ENCODE measurements at places on chromosomes 4 and X. TPM values are rescaled to one million over a fixed set of nuclear protein-coding genes. Genes with fewer than 3 reads are reported as not detected.
A peak's percentile ranks its signal among the peaks of the same experiment; 100 is the strongest.

DNA sequence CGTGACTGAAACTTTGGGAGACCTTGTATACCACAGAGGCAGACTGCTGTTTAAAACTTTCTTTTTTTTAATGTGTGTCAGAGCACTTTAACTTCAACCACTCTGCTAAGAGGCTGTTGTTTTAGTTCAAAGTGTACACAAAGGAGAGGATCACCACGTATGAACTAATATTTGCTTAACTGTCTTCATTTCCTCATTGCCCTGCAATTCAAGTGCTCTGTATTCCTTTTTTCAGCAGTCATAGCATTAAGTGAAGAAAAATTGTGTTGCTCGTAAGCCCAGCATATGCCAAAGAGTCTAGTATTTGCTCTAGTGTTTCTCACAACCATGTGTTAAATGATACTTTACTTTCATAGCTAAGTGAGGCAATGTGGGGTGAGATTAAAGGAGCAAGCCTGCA is 63.0 kb upstream of the HHIP start:
- no peaks in the 10 kb centered on the region for H3K27me3 ChIP-seq
- no peaks in the 10 kb centered on the region for H3K4me1 ChIP-seq
- H3K36me3 ChIP-seq = no peaks in the 10 kb centered on the region
- no peak overlapping the region for H3K4me3 ChIP-seq
- no peak for DNase-seq
- H3K27ac ChIP-seq = no peak overlapping the region

- no peaks in the 10 kb centered on the region for H3K4me1 ChIP-seq
- H3K27ac ChIP-seq = no peak overlapping the region
- no peak for DNase-seq
- H3K27me3 ChIP-seq = no peaks in the 10 kb centered on the region
- H3K36me3 ChIP-seq = no peaks in the 10 kb centered on the region
Measured at GRCh38 chrX:54423161-54423888, 16.9 kb upstream of the TSR2 start.

DCTD gene
- 70.9 TPM for total RNA-seq

- no peak overlapping the region for H3K4me3 ChIP-seq
- H3K27me3 ChIP-seq = no peaks in the 10 kb centered on the region
- H3K4me1 ChIP-seq = no peaks in the 10 kb centered on the region
- H3K27ac ChIP-seq = peak overlapping the region; percentile 89
Measured at GRCh38 chrX:155023907-155024833, 1.6 kb upstream of the F8 start.

GRCh38 chr4:120561648-120562047 is 360.9 kb downstream of the PRDM5 start:
- H3K4me3 ChIP-seq = no peak overlapping the region
- no peaks in the 10 kb centered on the region for H3K27me3 ChIP-seq
- no peaks in the 10 kb centered on the region for H3K4me1 ChIP-seq
- no peak overlapping the region for H3K27ac ChIP-seq
- H3K36me3 ChIP-seq = no peaks in the 10 kb centered on the region

EIF1AX gene
- total RNA-seq = 144 TPM

- H3K4me3 ChIP-seq = no peak overlapping the region
- no peak for DNase-seq
- H3K36me3 ChIP-seq = no peaks in the 10 kb centered on the region
- no peak overlapping the region for H3K27ac ChIP-seq
- no peaks in the 10 kb centered on the region for H3K4me1 ChIP-seq
- H3K27me3 ChIP-seq = no peaks in the 10 kb centered on the region
Measured at GRCh38 chrX:145843146-145843904, 25.7 kb downstream of the SLITRK2 start.

- H3K27ac ChIP-seq = no peak overlapping the region
- no peak for DNase-seq
- H3K4me3 ChIP-seq = no peak overlapping the region
- no peaks in the 10 kb centered on the region for H3K27me3 ChIP-seq
Measured at GRCh38 chr4:165684177-165684805, 188.7 kb upstream of the TLL1 start.

GRCh38 chr4:141346144-141346543 is 125.4 kb downstream of the ZNF330 start:
- H3K27me3 ChIP-seq = no peaks in the 10 kb centered on the region
- H3K4me3 ChIP-seq = no peak overlapping the region
- DNase-seq = peak; percentile 11
- H3K36me3 ChIP-seq = no peaks in the 10 kb centered on the region
- no peak overlapping the region for H3K27ac ChIP-seq

DNA sequence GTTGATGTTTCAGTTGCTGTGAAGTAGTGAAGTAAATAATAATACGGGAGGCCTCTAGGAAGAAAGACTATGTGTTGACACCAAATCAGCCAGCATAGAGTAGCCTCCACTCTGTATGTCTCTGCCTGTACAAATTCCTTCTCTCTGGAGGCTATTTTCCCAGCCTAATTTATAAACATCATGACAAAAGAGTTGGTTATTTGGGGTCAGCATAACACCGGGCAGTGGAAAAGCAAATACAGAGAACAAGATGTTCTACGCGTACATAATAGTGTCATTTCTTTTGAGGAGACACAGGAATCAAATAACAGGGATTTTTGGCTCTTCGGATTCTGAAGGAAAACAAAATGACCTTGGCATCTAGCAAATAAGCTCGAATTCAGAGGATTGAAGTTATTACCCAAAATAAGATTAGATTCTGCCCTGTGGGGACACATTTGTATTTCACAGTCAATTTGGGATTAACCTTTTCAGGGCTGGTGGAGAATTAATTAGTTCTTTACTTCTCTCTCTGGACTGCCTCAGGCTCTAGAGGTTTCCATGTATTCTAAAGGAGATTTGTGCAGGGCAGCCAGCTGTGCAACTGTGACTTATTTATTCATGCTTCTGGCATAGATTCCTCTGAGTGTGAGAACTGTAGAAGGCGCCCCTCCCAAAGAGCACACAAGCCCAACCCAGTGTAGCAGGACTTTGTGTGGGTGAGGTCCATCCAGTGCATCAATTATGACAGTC is 14.1 kb upstream of the SYTL4 start:
- DNase-seq = no peak
- no peaks in the 10 kb centered on the region for H3K27me3 ChIP-seq

MAMLD1 gene
- total RNA-seq = not detected
